ENCODE measurements at places on chromosomes 7 and 10.

DNA sequence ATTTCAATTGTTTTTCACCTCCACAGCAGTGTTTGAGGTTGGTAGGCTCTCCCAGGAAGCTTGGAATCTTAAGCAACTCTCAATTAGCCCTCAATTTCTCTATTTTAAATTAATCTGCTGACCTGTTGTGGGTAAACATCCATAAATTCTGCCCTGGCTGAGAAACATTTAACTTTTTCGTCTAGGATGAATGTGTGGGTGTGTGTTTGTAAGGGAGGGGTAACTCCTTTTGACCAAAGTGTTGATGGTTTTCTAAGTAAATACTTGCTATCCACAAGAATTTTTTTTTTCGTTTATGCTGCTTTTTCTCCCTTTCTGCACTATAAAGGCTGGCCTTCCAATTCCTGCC, 973 bp downstream of the PPP3CB start:
- no peak for DNase-seq

DNA sequence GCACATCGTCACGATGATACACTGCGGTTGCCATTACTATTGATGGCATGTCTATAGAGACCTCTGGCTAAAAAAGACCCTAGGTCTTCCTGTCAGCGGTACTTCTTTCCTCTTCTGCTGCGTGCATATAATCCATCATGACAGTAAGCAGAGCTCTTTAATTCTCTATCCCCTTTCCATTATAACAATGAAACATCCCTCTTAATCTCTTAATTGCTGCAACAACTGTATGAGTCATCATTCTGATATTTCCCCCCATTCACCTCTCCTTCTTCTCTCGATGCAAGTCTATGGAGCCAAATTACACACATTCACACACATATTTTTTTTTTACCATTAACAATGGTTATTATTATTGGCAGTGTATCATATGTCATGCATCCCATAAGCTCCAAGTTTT, 45.2 kb upstream of the AKR1E2 start:
- DNase-seq = no peak

DNA sequence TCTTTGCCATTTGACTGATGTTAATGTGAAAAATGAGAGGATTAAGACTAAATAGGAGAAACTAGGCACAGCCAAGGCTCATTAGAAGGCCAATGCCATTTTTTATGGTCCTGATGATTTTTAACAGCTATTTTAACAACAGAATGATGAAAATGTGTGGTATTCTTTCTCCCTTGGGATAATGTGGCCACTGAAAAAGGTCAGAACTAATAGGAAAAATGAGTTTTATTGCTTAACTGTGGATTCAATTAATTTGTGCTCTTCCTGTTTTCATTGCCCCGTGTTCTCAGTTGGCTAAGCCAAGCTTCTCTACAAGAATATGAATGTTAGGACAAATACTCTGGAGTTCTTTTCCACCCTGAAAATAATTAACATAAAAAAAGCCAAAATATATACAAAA, 56.6 kb downstream of the BMPER start:
- no peak for DNase-seq

DNA sequence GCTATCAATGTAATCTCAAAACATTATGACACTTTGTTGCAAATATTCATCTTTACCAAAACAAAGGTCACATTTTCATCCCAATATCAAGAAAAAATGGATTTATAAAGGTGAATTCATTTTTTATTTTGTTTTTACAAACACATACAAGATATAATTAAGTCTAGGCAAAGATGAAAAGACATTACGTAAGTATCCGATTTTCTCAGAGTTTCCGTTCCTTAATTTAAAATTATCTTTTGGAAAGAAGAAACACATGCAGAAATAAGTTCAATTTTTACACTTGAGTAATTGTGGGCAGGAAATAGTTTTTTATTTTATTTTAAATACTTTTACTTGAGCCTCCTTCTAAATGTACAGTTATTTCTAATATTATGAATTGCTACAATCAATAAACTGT, 24.6 kb downstream of the RTKN2 start:
- no peak for DNase-seq

GRCh38 chr7:94701555-94701973, 45.6 kb upstream of the SGCE start:
- no peak for DNase-seq

DNA sequence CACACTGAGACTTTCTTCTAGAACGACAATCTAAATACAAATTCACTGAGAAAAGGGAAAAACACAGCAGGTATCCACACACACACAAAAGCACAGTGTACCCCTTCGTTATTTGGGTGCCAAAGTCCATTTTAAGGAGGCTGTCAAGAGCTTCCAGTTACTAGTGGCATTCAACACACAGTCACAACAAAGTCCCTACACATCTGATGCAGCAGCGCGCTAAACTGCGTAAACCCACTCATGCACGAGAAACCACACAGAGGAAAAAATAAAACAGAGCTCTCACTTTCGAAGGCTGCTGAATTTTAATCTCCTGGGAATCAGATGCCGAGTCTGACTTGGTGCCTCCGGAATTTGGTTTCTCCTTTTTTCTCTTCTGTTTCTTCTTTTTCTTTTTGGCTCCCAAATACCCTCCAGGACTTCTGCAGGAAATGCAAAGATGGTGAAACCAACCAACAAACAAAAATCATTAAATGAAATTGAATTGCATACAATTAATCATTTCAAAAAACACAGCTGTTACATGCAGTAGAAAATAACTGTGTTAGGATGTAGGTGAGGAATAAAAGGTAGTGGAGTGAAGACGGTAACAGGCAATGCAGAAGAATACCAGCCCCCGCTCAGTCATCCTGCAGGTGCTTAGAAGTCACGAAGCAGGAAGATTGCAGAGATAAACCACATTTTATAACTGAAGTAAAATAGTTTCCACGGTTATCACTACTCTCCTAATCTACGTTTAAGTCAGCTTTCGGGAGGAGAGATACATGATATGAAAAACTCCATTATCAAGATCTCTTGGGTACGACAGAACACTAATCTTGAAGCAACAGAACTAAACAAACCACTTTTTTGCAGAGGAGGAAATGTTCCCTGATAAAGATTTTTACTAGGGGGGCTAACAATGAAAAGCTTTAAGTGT, 27.1 kb downstream of the NMT2 start:
- no peak for DNase-seq

DNA sequence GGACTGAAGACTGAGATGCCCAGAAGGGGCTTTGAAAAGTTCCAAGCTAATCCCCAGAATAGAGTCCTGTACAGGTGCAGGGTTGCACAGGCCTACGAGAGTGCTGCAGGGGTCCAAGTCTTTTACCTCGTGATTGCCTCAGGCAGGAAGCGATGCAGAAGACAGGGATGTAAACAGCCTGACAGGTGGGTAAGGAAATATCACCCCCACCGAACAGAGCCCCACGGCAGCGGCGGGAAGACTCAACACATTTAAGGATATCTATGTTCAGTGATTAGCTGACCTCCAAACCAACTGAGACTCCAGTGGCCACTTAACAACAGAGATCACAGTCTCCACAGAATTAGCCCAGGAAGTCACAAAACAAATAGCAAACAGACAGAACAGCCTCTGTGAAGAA, 73.9 kb upstream of the VIPR2 start:
- no peak for DNase-seq

GRCh38 chr7:141785706-141786552, 4.1 kb upstream of the TAS2R5 start:
- DNase-seq = peak; percentile 49

- no peak for DNase-seq
These were observed 37.3 kb downstream of the ZCCHC24 start for GRCh38 chr10:79407811-79408795.

DNA sequence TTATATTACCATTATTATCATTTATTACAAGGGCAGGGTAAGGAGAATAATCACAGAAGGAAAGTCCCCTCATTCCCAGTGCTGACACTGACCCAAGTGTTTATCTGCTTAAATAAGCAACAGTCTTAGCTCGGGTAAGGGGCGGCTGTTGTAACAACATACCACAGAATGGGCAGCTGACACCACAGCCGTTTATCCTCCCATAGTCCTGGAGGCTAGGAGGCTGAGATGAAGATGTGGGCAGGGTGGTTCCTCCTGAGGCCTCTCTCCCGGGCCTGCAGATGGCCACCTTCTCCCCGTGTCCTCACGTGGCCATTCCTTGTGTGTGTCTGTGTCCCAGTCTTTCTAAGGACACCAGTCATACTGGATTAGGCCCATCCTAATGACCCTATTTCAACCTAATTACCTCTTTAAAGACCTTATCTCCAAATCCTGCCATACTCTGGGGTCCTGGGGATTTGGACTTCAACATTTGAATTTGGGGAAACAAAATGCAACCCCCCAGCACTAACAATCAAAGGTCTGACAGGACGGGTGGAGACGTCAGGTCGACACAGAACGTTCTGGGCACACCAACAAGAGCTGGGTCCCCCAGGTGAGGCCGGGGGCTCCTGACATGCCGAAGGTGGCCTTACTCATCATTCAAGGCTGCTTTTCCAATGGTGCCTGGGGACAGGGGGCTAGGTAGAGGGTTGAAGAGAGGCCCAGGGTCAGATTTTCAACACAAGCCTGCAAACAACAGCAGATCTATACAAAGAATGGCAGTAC, 93.5 kb downstream of the TNS3 start:
- DNase-seq = no peak

GRCh38 chr10:114550756-114551635, 107.1 kb downstream of the ABLIM1 start:
- DNase-seq = peak; percentile 13

- DNase-seq = no peak
These were observed 27.3 kb upstream of the HERPUD2 start for GRCh38 chr7:35722054-35722849.

DNA sequence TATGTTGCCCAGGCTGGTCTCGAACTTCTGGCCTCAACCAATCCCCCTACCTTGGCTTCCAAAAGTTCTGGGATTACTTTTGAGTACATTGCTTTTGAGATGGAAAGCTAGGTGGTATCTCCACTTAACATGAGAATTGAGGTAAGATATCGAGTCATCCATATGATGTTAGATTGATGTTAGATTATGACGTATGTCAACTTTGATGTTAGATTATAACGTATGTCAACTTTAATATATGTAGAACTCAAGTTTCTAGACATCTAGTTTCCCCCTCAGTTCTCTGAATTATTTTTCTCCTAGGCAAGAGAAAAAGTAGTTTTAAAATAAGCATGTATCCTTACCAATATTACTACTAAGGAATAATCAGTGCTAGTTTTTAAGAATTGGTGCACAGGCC, 20.0 kb downstream of the SHOC2 start:
- DNase-seq = no peak

DNA sequence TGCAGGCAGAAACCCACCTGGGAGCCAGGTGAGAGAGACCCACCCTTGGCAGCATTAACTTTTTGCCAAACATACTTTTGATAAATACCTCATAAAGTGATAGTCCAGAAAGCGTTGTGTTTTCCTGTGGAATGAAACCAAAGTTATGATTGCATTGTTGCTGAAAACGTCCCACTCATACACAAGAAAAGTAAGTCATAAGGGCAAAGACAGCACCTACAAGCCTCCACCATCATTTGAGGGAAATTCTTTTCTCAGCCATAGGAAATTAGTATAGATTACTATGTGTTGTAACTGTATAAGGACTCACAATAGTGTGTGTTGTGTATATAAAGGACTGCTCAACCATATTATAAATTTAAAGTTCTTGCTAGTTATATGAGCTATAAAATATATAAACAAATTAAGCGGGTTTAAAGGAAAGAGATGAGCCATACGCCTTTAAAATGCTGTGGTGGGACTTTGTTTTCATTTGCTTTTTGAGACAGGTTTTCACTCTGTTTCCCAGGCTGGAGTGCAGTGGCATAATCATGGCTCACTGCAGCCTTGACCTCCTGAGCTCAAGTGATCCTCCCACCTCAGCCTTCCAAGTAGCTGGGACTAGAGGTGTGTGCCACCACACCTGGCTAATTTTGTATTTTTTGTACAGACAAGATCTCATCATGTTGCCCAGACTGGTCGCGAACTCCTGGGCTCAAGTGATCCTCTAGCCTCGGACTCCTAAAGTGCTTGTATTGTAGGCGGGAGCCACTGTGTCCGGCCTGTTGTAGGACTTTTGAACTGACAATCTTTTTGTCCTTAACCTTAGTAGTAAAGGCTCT, 160.8 kb downstream of the PKD1L1 start:
- DNase-seq = no peak

DNA sequence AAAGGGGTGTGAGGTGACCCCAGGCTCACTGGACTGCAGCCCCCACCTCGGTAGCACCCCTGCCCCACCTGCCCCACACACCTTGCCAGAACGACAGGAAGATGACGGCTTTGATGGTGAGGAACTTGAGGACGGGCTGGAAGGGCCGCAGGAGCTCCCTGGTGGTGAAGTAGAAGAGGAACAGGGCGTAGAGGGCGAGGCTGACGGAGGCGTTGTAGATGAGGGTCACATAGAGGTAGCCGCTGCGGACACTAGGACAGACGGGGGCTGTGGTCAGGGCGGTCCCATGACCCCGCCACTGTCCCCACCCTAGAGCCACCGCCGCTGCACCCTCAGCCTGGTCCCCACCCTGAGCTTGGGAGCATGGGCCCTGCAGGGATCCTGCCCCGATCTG, 7.6 kb downstream of the TMEM184A start:
- DNase-seq = no peak

DNA sequence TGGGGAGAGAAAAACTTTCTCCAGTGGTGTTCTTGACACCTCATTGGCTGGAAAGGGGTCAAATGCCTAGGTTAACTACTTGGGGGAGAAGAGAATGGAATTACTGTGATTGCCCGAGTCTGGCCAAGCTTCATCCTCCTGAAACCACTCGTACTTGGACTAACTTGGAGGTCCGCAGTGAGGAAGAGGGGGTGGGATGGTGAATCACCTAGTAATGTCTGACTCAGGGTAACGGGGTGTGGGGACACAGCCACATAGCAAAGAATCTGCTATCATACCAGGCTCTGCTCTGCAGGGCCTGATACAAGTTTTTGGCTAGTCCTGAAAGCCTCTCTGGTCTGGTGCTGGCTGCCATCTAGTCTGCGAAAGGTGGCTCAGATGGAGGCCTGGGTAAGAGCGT, 190.9 kb downstream of the RPS24 start:
- no peak for DNase-seq

DNA sequence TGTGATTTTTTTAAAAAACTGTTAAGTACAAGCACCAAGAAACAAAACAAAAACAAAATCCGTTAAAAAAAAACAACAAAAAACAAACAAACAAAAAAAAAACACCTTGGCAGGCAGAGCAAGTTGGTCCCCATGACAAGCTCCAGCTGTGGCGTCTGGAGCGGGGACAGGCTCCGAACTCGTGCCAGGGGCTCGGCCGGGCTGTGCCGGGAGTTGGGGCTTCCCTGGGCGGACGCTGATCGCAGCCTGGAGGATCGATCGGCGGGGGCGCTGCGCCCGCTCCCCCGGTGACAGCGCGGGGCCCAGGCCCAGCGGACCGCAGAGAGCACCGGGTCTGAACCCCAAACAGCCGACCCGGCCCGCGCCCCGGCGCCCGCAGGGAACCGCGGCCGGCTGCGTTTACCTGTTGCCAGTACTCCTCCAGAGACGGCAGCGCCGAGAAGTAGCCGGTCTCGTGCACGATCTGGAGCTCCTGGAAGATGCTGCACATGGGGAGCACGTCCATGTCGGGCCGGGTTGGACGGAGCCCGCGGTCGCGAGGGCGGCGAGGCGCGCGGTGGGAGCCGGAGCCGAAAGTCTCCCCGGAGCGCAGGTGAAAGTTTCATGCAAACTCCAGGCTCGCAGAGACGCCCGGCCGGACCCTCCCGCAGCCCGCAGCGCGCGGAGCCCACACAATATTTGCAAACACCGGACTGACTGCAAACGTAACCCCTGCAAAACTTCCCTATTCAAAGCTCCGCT, at the start of gene KLF6:
Gene KLF6, minus strand, starts transcription at position 700 of the 741 bp plus-strand sequence. Its CDS starts 195 bp downstream, at position 505.
- no peak for DNase-seq
